ENCODE measurements at places on chromosomes 16 and 17.

GRCh38 chr17:72401883-72402726, 281.3 kb downstream of the SOX9 start:
- no peak for DNase-seq

DNA sequence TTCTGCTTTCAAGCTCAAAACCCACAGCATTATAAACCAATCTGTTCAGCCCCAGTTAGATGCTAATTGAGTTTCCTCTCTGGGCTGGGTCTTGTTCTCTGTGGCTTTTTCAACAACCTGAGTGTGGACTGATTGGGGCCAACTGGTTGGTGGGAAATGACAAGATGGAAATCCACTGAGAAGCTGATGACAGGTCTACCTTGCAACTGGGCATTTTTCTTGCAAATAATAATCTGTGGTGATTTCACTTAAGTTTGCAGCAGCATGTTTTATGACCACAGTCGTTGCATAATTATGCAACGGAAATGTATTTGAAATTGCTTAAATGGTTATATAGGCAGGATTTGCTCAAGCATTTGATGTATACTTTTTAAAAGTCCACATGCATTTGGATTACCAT, 69.9 kb downstream of the AKAP1 start:
- no peak for DNase-seq

GRCh38 chr17:82272495-82273326, 789 bp downstream of the CSNK1D start:
- peak; percentile 9 for DNase-seq

GRCh38 chr17:80064696-80065095, 28.3 kb downstream of the CCDC40 start:
- DNase-seq, result no peak

- DNase-seq, result no peak
Measured at GRCh38 chr17:17872547-17873345, 36.0 kb upstream of the SREBF1 start.

DNA sequence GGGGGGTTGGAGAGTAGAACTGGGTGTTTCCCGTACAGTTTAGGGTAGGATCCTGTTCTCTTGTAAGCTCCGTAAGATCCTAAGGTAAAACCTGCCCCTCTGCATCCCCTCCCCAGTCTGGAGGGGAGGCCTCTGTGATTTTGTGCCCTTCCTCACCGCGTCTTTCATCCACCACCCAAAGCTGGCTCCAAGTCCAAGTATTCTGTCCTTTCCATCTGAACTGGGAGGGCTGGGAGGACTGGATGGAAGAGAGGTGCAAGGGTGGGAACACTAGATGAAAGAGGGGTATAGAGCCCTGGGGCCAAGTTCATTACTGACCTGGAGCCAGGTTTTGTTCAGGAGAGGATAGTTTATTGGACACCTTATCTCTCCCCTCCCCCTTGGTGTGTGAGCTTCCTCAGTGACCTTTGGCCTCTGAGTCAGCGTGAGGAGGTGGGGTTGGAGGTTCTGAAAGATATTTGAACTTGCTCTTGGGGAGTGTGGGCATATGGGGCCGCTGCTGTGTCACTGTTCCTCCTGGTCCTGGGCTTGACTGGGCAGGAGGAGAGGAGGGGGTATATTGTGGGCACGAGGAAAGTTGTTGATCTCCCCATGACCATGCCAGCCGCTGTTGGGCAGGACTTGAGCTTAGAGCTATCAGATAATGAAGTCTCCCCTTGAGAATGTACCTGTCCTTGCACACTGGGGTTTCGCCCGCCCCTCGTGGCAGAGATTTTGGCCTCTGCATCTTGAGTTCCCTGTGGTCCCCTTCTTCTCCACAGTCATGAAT, 1.6 kb downstream of the LASP1 start:
- DNase-seq, result no peak

GRCh38 chr17:48728232-48729231, at the start of gene HOXB13:
Gene HOXB13, minus strand, starts transcription at chr17:48728750. Its CDS starts 157 bp downstream, at chr17:48728593.
- no peak for DNase-seq

DNA sequence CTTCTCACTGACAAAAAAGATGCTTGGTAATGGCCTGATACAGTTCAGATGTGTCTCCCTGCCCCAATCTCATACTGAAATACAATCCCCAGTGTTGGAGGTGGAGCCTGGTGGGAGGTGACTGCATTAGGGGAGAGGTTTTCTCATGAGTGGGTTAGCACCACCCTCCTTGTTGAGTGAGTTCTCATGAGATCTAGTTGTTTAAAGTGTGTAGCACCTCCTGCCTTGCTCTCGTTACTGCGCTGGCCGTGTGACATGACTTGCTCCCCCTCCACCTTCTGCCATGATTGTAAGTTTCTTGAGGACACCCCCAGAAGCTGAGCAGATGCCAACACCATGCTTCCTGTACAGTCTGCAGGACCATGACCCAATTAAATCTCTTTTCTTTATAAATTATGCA, 5.0 kb downstream of the TSR1 start:
- DNase-seq, result no peak

DNA sequence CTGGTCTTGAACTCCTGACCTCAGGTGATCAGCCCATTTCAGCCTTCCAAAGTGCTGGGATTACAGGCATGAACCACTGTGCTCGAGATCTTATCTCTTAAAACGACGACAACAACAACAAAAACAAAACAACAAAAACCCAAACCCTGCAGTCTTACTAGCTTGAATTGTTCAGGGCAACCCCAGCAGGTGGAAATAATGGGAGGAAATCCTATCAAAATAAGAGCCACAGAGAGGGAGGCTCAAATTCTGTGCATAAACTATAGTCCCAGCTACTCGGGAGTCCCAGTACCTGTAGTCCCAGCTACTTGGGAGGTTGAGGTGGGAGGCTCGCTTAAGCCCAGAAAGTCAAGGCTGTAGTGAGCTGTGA, 16.5 kb upstream of the ATP6V0A1 start:
- DNase-seq, result no peak

Measured in stimulated activated CD8-positive, alpha-beta memory T cell treated with anti-CD3 and anti-CD28 coated beads, Interleukin-4, amount 100 ng/mL, for 1 hour (primary cell).